ENCODE measurements at places on chromosomes 12 and 14. TPM values are rescaled to one million over a fixed set of nuclear protein-coding genes. Genes with fewer than 3 reads are reported as not detected.

Gene TRPV4
- 5.6 TPM for total RNA-seq

Gene SCYL2
- 48.1 TPM for total RNA-seq

Gene LRIG3
- 54.0 TPM for total RNA-seq

Gene PZP
- total RNA-seq = not detected

Gene LRTM2
- total RNA-seq = not detected

Gene NOXRED1
- not detected for total RNA-seq

Gene CISTR
- total RNA-seq = not detected

Gene CACNA2D4
- total RNA-seq = 2.2 TPM

Gene CLEC4D
- total RNA-seq = not detected

Gene DBX2
- total RNA-seq = not detected

Gene LTBR
- total RNA-seq = 146 TPM

Gene ART4
- total RNA-seq = 0.98 TPM

Gene RAPGEF3
- 52.3 TPM for total RNA-seq

Gene LRRIQ1
- 0.25 TPM for total RNA-seq

Gene MRPL42
- 21.4 TPM for total RNA-seq

Gene CIROP
- total RNA-seq = not detected

Gene SERPINA10
- total RNA-seq = not detected

Gene DLK1
- total RNA-seq = 8.6 TPM

Gene RPS29
- total RNA-seq = 3,080 TPM

Gene C12orf56
- total RNA-seq = 7.4 TPM

Gene IL23A
- not detected for total RNA-seq

Gene MYF5
- total RNA-seq = not detected

Gene TMED10
- total RNA-seq = 249 TPM

Gene TBX3
- total RNA-seq = 57.0 TPM

Gene ACOT6
- total RNA-seq = not detected
